WTC11 (cell line): ENCODE measurements at places on chromosomes 11 and 22.

GRCh38 chr11:5524756-5525155, 8.3 kb upstream of the UBQLNL start:
- no peaks in the 10 kb centered on the region for H3K36me3 ChIP-seq
- H3K27ac ChIP-seq, result no peak overlapping the region
- peaks cover 14% of the 10 kb centered on the region for H3K4me1 ChIP-seq
- peaks cover 46% of the 10 kb centered on the region for H3K27me3 ChIP-seq
- H3K4me3 ChIP-seq, result no peak overlapping the region

- H3K36me3 ChIP-seq, result peaks cover 6% of the 10 kb centered on the region; the same call in 1 of the 2 replicates
- H3K27ac ChIP-seq, result no peak overlapping the region
- DNase-seq, result no peak
- peaks cover 8% of the 10 kb centered on the region; the same call in 1 of the 2 replicates for H3K27me3 ChIP-seq
These were observed 3.6 kb upstream of the OR2AT4 start for GRCh38 chr11:75100314-75100713.

DNA sequence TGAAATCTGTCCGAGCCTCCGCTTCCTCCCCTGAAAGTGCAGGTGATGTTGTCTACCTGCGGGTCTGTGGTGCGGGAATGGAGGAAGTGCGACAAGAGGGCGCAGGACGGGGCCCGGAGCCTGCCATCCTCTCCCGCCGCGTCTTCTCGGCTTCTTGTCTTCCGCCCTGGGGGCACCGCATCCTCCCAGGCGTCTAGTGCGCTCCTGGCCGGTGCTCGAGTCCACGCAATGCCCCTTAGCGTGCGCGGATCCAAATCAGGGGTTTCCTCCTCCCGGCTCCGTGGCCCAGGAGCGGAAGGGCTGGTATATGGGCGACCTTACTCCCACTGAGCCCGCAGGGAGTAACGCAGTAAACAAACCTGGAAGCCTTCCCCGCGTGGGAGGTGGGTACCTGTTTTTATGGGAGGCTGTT, 405 bp downstream of the SFI1 start:
- no peak for DNase-seq
- H3K4me1 ChIP-seq, result peaks cover 23% of the 10 kb centered on the region
- H3K4me3 ChIP-seq, result peak overlapping the region; percentile 87
- H3K36me3 ChIP-seq, result peaks cover 8% of the 10 kb centered on the region
- H3K27me3 ChIP-seq, result peaks cover 10% of the 10 kb centered on the region

- no peak for DNase-seq
- no peaks in the 10 kb centered on the region for H3K27me3 ChIP-seq
- H3K36me3 ChIP-seq, result no peaks in the 10 kb centered on the region
- no peaks in the 10 kb centered on the region for H3K4me1 ChIP-seq
- H3K4me3 ChIP-seq, result no peak overlapping the region
These were observed 155.7 kb downstream of the ATG16L2 start for GRCh38 chr11:72969894-72970335.

DNA sequence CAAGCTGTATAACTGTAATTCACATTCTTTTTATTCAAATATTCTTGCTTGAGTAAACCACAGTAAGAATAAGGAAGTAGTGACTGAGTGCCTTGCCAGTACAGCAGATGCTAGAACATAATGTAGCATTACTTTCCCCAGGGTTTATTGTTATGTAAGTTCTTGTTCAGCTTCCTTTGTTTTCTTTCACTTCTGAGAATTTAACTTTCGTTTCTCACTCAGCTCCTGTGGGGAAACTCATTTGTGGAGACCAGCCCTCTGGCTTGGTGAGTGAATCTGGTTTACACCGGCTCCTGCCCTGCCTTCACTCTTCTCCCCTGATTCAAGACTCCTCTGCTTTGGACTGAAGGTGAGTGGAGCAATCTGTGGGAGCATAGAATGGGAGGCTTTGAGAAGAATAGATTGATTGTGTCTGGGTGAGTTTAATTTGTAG, at the start of gene TRIM22:
Gene TRIM22, plus strand, starts transcription at position 240 of the 433 bp plus-strand sequence. CDS start 6,443 bp downstream, outside the sequence.
- peaks cover 11% of the 10 kb centered on the region for H3K36me3 ChIP-seq
- no peaks in the 10 kb centered on the region for H3K27me3 ChIP-seq
- H3K4me1 ChIP-seq, result peaks cover 53% of the 10 kb centered on the region
- peak; percentile 34 for DNase-seq

GRCh38 chr11:7696424-7696823, 9.9 kb downstream of the OVCH2 start:
- DNase-seq, result no peak
- H3K4me1 ChIP-seq, result peaks cover 17% of the 10 kb centered on the region
- H3K4me3 ChIP-seq, result no peak overlapping the region
- H3K27me3 ChIP-seq, result peaks cover 9% of the 10 kb centered on the region

DNA sequence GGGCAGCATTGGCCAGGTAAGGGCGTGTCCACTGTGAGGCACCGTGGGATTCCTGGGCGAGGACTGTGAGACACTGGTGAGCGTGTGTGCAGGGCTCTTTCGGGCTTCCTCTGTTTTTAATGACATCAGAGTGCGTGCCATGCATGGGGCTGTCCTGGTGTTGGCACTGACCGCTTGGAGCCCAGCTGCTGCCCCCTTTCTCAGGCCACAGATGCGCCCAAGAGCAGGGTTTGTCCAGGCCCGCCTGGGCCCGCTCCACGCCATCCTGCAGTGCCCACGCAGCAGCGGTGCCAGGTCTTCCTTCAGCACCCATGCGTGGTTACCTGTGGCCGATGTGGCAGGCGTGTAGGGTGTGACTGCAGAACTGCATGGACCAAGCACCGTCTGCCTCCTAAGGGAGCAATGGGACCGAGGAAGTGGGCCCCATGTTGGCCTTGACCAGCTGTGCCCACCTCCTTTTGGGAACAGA, 72.3 kb upstream of the SEPTIN5 start:
- no peak overlapping the region for H3K27ac ChIP-seq
- H3K27me3 ChIP-seq, result peaks cover 15% of the 10 kb centered on the region
- peaks cover 13% of the 10 kb centered on the region for H3K4me1 ChIP-seq
- H3K36me3 ChIP-seq, result 0 out of 2 replicates have a peak, but pooled peaks cover 8% of the 10 kb centered on the region
- H3K4me3 ChIP-seq, result no peak overlapping the region

DNA sequence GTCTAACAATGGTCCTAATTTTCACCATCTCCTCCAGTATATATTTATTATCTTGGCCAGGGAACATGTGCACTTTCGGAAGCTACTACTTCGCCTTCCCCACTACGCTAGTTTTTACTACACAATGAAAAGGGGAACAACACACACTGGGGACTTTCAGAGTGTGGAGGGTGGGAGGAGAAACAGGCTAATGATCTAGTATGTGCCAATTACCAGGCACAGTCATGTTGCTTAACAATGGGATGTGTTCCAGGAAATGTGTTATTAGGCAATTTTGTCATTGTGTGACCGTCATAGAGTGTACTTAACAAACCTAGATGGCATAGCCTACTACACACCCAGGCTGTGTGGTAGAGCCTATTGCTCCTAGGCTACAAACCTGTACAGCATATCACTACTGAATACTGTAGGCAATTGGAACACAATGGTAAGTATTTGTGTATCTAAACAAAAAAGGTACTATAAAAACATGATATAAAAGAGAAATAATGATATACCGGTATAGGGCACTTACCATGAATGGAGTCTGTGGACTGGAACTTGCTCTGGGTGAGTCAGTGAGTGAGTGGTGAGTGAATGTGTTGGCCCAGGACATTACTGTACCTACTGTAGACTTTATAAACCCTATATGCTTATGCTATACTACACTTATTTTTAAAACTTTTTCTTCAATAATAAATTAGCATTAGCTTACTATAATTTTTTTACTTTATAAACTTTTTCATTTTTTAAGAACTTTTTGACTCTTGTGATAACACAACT, 20.1 kb upstream of the CUL5 start:
- H3K27me3 ChIP-seq, result no peaks in the 10 kb centered on the region
- no peak overlapping the region for H3K4me3 ChIP-seq
- H3K27ac ChIP-seq, result no peak overlapping the region

GRCh38 chr11:1162138-1162475, 4.4 kb downstream of the MUC5AC start:
- H3K36me3 ChIP-seq, result no peaks in the 10 kb centered on the region
- DNase-seq, result no peak
- H3K27me3 ChIP-seq, result no peaks in the 10 kb centered on the region; the same call in 1 of the 2 replicates

DNA sequence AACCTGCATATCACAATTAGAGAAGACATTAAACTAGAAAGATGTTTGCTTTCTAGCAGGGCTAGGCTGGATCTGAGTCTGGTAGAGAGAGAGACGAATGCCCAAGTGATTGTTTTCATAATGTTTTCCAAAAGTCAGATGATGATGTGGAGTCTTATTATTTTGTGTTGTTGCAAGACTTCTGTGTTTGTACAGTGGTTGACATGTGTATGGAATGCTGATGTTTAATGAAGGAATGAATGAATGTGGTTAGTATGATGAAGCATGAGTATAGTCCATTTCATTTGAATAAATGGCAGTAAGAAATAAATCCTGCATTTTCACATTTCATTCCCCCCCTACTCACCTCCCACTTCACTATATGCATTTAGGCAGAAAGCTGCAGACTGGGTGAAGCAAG, 69.6 kb downstream of the PPP2R1B start:
- H3K4me1 ChIP-seq, result peaks cover 17% of the 10 kb centered on the region
- H3K27me3 ChIP-seq, result no peaks in the 10 kb centered on the region
- no peak overlapping the region for H3K27ac ChIP-seq
- no peaks in the 10 kb centered on the region for H3K36me3 ChIP-seq
- no peak overlapping the region for H3K4me3 ChIP-seq
- no peak for DNase-seq
